ENCODE measurements at places on chromosomes 1 and 21.

DNA sequence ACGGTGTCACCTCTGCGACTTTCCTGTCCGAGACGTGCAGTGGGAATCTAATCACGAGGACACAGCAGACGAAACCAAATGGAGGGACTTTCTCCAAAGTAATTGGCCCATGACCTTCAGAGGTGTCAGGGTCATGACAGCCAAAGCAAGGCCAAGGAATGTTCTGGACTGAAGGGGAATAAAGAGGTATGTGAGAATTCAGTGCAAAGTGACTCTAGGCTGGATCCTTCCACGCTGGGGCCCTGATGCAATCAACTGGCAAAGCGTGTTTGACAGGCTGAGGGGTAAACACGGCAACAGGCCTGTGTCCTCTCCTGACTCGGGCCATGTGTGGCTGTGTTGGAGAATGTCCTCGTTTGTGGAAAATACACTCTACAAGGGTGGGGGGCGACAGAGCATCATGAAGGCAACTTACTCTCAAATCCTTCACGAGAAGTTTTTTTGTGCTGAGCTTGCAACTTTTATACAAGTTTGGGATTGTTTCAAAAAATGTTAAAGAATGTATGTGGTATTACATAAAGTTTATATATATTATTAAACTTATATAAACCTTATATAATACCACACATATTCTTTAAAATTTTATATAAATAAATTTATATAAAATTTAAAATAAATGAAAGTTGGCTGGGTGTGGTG, 1.7 kb downstream of the CFAP74 start:
- DNase-seq = no peak

DNA sequence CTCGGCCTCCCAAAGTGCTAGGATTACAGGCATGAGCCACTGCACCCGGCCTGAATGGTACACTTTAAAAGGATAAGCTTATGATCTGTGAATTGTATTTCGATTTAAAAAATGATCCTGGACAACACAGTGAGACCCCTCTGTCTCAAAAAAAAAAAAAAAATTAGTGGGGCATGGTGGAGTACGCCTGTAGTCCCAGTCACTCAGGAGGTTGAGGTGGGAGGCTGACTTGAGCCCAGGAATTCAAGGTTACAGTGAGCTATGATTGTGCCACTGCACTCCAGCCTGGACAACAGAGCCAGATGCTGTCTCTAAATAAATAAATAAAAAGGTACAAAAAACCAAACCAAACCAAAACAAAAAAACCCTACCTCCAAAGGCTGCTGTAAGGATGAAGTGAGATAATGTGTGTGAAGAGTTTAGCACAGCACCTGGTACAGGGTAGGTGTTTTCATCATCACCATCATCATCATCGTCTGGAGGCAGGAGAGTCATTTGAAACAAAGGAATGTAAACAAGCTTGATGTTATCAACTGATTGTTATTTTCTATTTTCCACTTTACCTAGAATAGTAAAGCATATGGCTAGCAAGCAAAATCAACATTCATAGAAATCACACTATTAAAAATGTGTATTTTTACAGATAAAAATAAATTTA, 22.5 kb upstream of the HTR1D start:
- DNase-seq = no peak

- DNase-seq = no peak
Observed at GRCh38 chr1:33080373-33080772, 580 bp upstream of the AZIN2 start.

DNA sequence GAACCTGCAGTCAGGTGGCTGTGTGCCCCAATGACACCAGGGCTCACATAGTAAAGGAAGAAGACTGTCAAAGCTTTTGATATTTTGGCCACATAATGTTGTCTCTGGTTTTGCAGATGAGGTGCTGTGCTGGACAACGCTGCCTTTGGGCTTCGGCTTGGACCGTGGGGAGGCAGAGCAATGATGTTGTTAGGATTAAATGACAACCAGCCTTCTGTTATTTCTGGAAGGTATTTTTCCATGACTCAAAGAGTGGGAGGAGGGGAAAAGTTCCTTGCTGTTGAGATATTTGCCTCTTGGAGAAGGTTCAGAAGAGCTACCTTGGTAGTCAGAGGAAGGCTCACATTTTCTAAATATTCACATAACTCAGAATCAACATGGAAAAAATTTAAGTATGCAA, 187.3 kb upstream of the GALNT2 start:
- no peak for DNase-seq

DNA sequence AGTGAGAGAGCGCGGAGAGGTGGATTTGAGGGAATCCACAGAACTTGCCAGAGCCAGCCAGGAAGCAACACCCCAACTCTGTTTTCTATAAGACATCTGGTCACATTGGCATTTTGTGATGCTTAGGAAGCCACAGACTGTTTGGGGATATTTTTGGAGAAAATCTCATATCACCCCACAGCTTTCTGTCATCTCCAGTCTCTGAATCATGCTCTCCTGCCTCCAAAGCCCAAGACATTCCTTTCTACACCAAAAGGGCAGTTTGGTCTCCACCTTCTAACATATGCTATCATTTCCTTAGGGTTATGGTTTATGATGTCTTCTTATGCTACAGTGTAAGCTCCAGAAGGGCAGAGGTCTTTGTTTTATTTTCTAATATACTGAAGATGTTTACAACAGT, 14.4 kb upstream of the BCL10 start:
- DNase-seq = no peak

All from LHCN-M2 (cell line).